ENCODE measurements at places on chromosomes 5 and 9.

- no peak for DNase-seq
Measured at GRCh38 chr5:7805379-7805778, 45.6 kb downstream of the CFAP90 start.

GRCh38 chr5:119059740-119060255 lies 11.1 kb upstream of the DMXL1 start:
- no peak for DNase-seq

GRCh38 chr5:39541920-39542319 lies 117.1 kb upstream of the DAB2 start:
- no peak for DNase-seq

GRCh38 chr5:39302472-39302871 lies 61.8 kb downstream of the C9 start:
- DNase-seq = no peak

DNA sequence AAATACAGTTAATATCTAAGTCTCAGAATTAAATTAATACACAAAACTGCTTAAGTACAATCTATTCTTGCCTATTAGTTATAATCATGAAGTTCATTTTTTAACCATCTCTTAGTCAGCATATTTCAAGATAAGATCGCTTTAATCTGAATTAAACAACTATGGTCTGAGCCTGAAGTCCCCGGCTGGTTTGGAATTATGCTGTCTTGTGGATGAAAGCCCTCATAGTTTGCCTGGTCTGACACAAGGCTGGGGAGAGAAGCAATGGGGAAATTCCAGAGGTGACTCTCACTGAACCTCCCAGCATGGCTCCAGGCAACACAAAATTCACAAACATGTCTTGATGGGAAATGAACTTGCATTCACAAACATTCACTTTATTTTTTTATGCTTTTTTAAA lies 28.0 kb upstream of the GRAMD2B start:
- DNase-seq = no peak

DNA sequence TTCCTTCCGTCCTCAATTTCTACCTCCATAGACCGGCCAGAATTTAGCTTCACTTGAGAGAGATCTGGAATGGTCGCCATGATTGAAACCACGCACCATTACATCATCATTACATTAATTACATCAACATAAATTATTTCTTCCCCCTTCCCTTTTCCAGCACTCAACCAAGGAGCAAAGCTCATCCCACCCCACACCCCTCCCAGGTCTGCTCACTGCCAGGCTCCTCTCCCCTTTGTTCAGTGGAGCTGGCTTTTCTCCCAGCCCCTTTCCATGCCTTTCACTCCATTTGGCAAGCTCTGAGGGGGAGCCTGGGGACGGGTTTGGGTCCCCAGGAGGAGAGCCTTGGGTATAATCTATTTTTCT lies 8.4 kb downstream of the RACK1 start:
- DNase-seq = no peak

DNA sequence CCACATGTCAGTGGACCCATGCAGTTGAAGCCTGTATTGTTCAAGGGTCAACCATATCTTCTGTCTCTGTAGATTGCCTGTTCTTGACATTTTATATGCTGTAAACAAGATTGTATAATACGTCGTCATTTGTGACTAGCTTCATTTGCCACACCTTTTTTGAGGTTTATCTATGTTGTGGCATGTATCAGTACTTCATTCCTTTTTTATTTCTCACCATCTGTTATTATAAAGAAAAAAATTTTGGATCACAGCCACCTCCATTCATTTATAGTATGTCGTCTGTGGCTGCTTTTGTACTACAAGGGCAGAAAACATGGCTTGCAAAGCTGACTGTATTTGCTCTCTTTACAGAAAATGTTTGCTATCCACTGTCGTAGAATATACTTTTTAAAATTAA lies 72.4 kb downstream of the TEK start:
- no peak for DNase-seq

DNA sequence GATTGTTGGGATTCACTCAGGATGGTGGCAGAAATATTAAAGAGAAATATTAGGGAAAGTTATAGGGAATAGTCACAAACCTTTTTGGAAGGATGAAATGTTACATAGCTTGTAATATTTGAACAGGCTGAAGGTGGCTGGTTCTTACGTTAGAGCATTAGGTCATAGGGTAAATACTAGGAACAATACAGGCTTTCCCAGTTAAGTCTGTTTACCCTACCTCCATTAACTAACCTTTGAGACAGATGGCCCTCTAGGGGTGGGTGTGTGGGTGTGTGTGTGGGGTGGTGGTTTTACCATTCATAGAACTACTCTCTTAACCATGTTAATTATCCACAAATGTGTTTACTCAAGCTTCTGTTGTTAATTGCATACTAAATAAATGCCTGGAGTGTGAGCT lies 94.3 kb upstream of the STK32A start:
- DNase-seq = no peak

- no peak for DNase-seq
Measured at GRCh38 chr9:97980479-97980803, 2.7 kb upstream of the ANP32B start.

DNA sequence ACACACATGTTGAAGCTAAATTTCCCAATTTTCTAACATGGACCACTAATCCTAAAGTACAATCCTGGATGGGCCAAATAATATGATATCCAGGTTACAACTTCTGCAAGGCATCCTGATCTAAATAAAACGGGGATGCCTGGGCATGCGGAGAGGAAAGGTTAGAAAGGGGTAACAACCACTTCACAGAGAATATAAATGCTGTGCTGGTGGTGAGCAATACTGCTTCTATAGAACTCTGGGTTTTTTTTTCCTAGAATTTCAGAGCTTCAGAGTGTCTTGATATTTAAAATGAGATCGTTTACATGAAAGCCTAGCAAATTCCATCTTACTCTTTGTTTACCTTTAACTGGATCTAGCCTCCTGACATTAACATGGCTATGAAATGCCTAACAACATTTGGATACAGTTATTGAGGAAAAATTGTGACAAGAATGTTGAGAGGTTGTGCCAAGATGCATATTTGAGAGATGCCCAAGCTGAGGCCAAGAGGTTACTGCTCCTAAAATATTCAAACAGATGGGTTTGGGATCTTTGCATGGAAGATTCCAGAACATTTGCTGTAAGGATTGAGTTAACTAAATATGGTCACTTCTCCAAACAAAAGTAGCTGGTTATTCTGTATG lies 22.4 kb downstream of the TNFAIP8 start:
- DNase-seq = no peak

GRCh38 chr5:76305775-76306174 lies 97.3 kb upstream of the IQGAP2 start:
- DNase-seq = no peak

DNA sequence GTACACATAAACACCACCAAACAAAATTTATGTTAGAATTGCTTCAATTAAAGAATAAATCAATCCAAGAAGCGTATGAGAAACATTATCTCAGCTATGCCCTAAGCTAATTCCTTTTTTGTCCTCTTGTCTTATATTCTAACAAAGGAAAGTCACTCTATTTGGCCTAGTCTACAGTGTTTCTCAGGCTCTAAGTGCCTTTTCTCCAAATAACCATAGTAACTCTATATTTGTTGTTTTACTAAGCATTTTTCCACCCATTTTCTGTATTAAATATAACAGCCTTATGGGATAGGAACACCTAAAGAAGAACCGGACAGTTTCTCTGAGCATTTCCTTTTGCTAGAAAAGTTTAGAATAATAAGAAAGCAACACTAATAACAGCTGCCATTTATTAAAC lies 120.1 kb upstream of the MTAP start:
- DNase-seq = no peak

GRCh38 chr9:137369911-137370764 lies 52.8 kb downstream of the EXD3 start:
- no peak for DNase-seq

GRCh38 chr9:110101531-110102161 lies 106.3 kb downstream of the C9orf152 start:
- no peak for DNase-seq

GRCh38 chr9:105043370-105043936 lies 115.5 kb upstream of the ABCA1 start:
- DNase-seq = no peak

- no peak for DNase-seq
Measured at GRCh38 chr9:37511016-37512010, 25.6 kb downstream of the POLR1E start.

- no peak for DNase-seq
Measured at GRCh38 chr5:157571357-157571827, 4.2 kb downstream of the ADAM19 start.

DNA sequence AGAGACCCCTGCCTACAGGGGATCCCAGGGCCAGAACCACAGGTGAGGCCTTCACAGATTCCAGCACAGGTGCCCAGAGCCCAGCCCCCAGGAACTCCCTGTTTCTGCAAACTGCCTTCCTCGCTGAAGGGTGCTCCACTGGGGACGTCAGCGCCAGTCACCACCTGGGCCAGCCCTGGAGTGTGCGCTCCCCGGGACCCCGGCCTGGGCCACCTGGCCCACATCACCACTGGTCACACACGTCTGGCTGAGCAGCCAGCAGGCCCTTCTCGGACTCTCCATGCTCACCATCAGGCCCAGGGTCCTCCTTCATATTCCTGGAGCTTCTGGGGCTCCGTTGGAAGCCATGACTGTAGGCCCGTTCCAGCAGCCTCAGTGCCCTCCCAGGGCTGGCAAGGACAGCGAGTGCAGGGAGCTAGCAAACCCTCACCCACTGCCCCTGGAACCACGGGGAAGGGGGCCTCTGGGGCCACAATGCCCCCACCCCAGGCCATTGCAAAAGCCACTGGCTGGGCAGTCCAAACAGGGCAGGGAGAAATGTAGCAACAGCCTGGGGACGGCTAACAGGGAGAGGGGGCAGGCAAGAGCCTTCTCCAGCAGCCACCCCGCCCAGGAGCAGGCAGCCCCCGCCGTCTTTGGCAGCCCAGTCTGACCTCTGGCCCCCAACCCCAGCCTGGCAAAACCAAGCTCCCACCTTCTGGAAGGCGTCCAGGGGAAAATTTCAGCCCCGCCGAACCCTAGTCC lies 1.3 kb downstream of the AGPAT2 start:
- no peak for DNase-seq

GRCh38 chr5:150497274-150497988 lies 10.5 kb upstream of the NDST1 start:
- DNase-seq = no peak

DNA sequence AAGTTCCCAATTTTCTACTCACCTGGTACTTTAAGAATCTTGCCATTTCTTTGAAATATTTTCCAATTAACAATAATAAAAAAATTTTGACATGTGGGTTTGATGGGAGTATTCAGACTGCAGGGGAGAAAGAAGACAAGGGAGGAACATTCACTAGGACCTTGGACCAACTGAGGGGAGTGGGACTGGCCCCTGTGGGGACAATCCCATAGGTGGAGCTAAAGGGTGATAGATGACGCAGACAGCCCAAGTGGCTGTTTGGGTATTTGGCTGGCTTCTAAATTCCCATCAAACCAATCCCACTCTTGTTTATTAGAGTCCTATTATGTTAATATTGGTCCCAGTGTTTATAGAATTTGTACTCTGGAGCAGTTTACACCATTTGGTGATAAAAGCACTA lies 65.3 kb downstream of the KCNN2 start:
- DNase-seq = no peak

GRCh38 chr5:114948363-114948762 lies 221.3 kb downstream of the TRIM36 start:
- no peak for DNase-seq

- DNase-seq = no peak
Measured at GRCh38 chr9:69120380-69121154, 53.5 kb upstream of the TJP2 start.

DNA sequence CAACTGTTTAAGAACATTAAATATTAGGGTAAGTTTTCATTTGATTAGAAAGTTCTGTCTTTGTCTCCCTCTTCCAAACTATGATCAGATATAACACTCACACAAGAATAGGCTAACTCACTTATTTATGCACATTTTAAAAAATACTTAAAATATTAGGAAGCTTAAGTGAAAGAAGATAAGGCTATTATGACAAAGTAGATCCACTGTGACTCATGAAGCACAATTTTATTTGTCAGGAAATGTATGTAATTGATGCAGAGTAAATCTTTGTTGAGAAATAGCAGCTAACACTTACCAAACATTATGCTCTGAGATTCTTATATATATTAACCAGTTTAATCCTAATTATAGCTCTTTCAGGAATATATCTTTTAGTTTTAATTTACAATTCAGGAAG lies 560.6 kb downstream of the CSNK1G3 start:
- no peak for DNase-seq

- DNase-seq = no peak
Measured at GRCh38 chr5:111453295-111453694, 59.0 kb downstream of the STARD4 start.

GRCh38 chr9:92617195-92617813 lies 52.6 kb downstream of the IPPK start:
- no peak for DNase-seq

GRCh38 chr5:1772634-1773033 lies 27.0 kb downstream of the MRPL36 start:
- DNase-seq = no peak

GRCh38 chr5:136768457-136768856 lies 403.1 kb upstream of the TRPC7 start:
- DNase-seq = no peak

DNA sequence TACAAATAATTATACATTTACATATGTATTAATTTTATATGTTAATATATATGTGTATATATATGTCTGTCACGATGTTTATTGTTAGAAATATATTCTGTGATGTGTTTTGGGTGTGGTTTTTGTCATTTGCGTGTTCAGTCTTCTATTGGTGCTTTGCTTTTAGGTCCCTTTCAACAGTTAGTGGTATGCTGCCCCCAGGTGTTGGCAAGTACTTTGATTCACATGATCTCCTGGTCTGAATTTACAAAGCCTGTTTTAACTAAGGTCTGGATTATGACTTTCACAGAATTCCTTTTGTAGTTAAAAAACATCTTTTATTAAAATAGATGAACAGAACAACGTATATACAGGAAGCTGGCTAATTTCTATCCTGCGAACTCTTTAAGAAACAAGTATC lies 271.5 kb downstream of the CCDC171 start:
- no peak for DNase-seq

DNA sequence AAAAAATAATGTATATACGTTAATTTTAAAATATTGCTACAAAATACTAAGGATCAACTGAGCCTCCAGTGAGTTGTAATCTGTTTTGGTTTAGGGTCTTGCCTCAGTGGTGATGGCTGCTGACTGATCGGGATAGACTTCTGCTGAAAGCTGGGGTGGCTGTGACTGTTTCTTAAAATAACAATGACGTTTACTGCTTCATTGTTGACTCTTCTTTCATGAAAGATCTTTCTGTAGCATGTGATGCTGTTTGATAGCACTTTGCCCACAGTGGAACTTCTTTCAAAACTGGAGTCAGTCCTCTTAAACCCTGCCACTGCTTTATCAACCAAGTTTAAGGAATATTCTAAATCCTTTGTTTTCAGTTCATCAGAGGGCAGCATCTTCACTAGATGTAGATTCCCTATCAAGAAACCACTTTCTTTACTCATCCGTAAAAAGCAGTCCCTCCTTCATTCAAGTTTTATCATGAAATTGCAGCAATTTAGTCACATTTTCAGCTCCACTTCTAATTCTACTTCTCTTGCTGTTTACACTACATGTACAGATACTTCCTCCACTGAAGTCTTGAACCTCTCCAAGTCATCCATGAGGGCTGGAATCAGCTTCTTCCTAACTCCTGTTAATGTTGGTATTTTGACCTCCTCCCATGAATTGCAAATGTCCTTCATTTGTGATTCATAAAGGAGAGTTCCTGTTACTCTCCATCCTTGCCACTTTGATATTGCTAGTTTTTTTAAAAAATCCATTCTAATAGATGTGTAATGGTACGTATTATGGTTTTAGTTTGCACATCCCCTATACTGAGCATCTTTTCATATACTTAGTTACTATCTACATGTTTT lies 41.5 kb upstream of the PTPDC1 start:
- DNase-seq = no peak

- DNase-seq = no peak
Measured at GRCh38 chr5:82522897-82523296, 244.7 kb upstream of the RPS23 start.
